ENCODE measurements at places on chromosomes 12 and 14.

DNA sequence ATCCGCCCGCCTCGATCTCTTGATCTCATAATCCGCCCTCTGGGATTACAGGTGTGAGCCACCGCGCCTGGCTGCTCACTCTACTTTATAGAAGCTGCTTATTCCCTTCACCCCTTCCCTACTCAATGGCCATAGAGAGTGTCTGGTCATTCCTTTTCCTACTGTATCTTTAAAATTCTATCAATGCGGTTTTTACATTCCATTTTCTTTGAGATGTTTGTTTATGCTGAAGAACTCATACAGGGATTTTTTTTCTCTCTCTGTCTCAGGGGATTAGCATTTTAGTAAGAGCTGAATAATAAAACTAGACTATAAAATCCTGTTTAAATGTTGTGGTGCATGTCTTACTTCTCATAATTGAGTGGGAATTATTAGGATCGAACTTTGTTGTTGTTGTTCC is 218.6 kb upstream of the FOXN3 start:
- DNase-seq = no peak

GRCh38 chr12:54126696-54127537 is 61.9 kb downstream of the SMUG1 start:
- DNase-seq = no peak

GRCh38 chr12:129815846-129816245 is 88.0 kb downstream of the TMEM132D start:
- no peak for DNase-seq

DNA sequence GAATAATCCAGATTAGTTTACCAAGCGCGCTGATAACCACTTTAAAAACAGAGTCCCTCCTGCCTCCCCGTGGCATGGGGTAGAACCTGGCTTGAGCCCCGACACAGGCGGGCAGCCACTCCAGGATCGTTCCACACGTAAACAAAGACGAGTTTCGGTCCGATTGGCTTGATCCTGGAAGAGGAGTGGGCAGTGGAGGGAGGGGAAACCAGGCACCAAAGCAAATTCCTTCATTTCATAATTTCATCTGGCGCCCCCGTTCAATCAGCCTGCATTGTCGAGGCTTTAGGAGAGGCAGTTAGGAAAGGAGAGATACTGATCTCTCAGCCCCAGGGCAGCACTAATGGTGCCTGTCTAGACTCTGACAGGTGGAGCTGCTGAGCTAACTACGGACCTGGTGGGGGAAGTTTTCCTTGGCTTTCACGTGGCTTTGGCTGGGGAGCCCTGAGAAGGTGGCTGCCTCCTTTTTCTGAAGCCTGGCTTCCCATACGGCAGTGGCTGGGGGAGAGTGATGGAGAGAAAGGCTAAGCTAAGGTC is 751 bp upstream of the GPRC5A start:
- peak; percentile 93 for DNase-seq

DNA sequence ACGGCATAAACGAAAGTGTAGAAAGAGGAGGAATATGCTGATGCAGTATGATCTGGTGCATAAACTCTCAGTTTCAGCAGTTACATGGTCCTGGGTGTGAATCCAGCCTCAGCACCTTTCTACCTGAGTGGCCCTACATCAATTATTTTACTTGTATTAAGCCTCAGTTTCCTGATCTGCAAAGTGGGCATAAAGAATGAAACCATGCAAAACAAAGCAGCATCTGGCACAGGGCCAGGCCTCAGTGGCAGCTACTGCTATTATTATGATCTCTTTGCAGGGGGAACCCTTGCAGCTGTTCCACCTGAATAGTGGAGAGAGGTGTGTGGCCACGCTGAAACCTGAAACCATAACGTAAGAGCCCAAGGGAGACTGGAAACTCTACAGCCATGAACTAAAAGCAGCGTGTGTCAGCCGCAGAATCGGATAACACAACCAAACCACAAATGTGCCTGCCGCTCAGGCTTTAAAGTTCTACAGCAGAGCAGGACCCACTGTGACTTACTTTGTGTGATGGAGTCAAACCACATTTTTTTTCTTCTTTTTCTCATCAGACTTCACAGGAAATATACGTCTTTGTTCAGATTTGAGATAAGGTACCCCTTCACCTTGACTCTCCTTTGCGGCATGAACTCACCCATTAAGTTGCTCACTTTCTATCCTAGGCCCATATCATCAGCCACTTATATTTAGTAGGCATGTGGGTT is 29.2 kb upstream of the FOS start:
- DNase-seq = no peak

DNA sequence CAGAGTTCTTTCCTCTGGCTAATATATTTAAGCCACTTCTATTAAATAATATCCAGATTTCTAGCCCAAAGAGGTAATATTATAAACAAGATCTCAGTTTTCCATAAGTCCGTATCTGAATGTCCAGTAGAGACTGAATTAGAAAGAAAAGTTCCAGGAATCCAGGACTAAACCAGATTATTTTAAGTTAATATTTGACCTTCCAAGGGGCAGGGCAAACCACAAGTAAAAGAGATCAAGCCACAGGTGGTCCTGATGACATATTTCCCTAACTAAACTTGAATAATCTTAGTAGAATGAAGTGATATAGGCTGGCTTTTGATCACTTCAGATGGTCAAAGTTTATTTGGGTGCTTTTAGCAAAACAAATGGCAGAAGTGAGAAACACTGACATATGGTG is 43.3 kb upstream of the E2F7 start:
- DNase-seq = no peak

GRCh38 chr12:21558100-21558679 is 32.1 kb downstream of the SPX start:
- DNase-seq = no peak

GRCh38 chr14:77306416-77306815 is 14.3 kb downstream of the POMT2 start:
- no peak for DNase-seq

GRCh38 chr12:53128780-53129569 is 25.7 kb downstream of the SOAT2 start:
- no peak for DNase-seq

- DNase-seq = no peak
These were observed 68.7 kb downstream of the PLEKHA5 start for GRCh38 chr12:19198272-19198671.

DNA sequence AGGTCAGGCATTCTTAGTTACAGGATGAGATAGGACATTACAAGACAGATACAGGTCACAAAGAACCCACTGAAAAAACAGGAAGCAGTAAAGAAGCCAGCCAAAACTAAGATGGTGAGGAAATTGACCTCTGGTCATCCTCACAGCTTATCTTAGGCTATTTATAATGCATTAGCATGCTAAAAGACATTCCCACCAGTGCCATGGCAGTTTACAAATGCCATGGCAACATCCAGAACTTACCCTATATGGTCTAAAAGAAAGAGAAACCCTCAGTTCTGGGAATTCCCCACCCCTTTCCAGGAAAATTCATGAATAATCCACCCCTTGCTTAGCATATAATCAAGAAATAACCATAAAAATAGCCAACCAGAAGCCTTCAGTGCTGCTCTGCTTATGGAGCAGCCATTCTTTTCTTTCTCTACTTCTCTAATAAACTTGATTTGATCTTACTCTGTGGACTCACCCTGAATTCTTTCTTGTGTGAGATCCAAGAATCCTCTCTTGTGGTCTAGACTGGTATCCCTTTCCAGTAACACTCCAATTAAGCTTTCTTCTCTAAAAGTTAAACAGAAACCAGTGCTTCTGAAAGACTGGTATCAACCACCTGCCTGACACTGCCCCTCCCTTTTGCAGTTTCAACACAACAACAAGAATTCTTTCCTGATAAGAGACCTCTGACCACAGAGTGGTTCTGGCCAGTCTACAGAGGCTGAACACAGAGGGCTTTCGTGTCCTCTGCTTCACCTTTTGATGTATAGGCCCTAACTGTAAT is 86.9 kb downstream of the BCAT1 start:
- no peak for DNase-seq

DNA sequence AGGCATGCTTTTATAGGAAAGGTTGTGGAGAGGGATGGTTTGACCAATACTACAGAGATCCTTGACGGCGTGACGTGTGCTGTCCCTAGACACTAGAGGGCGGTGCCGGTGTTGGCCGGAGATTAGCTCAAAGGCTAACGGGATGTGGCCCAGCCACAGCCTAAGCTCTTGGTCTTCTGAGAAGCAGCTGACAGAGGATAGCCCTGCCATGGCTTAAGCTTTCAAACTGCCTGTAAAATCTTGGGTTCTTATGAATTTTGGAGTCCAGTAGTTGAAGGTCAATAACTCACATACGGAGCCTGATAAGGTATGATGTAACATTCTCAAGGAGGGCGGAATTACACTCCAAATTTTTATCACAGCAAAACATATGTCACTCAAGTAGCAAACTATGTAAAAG is 515.7 kb upstream of the ATXN7L3B start:
- peak; percentile 87 for DNase-seq

- no peak for DNase-seq
These were observed 171.2 kb downstream of the CALM1 start for GRCh38 chr14:90567991-90568390.

DNA sequence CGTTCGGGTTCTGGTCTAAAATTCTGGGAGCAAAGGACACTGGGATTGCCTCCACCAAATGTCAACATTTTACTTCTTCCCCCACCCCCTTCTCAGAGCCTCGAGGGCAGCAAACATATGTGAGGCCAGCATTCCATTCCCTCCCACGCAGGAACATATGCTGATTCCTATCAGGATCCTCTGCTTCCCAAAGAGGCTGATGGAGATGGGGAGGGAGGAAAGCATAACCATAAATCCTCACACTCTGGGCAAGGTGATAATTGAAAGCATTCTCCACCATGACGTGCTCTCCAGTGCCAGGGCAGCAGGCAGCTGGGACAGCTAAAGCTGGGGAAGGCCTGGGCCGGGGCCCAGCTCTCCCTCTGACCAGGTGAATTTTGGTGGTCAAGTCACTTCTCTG is 395.0 kb downstream of the ZFP36L1 start:
- no peak for DNase-seq

GRCh38 chr14:22870811-22871223 is 723 bp upstream of the LRP10 start:
- DNase-seq = no peak

DNA sequence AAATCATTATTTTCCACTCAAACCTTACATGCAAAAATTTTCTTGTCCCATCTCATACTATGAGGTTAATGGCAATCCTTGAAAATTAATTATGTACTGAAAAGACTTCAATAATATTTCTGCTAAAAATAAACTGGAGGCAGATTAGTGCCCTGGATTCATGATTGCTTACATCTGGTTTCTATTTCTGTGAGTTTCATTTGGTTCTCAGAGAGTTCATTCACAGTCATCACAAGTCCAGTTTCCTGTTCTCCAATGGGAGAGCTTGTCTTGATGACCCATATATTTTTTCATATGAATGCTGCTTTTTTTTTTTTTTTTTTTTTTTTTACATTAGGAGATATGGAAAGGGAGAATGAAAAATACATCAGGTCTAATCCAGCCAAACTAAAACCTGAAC is 6.6 kb upstream of the PTHLH start:
- DNase-seq = no peak

DNA sequence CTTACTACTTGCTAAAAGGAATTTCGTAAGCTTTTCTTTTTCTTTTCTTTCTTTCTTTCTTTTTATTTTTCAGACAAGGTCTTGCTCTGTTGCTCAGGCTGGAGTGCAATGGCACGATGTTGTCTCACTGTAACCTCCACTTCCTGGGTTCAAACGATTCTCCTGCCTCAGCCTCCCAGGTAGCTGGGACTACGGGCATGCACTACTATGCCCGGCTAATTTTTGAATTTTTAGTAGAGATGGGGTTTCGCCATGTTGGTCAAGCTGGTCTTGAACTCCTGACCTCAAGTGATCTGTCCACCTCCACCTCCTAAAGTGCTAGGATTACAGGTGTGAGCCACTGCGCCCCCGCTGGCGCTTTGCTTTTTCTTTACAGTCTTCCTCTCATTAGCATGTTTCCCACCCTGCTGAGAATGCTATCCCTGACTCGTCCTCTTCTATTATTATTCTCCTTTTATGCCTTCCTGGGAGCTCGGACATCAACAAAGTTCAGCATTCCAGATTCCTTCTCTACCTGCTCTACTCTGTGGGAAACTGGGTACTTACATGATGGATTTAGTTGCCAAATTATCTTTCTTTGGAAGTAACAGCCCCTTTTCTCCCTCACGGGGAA is 3.1 kb downstream of the MTHFD1 start:
- DNase-seq = no peak

GRCh38 chr12:112606611-112607365 is 184.8 kb upstream of the RPH3A start:
- DNase-seq = no peak

DNA sequence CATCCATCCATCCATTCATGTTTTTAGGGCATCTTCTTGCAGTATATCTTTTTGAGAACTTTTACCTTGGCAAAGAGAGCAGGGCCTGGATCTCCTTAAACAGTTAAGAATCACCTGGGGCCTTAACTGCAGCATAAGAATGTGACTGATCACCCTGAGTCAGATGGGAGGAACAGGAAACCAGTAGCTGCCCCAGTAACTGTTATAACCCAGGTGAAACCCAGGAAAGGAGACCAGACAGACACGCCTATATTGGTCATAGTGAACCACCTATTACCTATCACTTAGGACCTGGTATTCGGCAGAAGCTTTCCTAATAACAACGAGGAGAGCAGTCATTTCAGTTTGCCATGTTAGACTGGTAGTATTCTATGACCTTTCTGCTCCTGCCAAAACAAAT is 43.4 kb upstream of the NR2C1 start:
- no peak for DNase-seq

GRCh38 chr12:32486158-32486557 is 86.8 kb downstream of the FGD4 start:
- no peak for DNase-seq

- peak; percentile 8 for DNase-seq
These were observed 161.9 kb downstream of the CRADD start for GRCh38 chr12:93839064-93839463.

- DNase-seq = peak; percentile 82
These were observed 83.2 kb upstream of the HMGA2 start for GRCh38 chr12:65740873-65741600.

GRCh38 chr14:71143381-71144290 is 236.4 kb downstream of the PCNX1 start:
- DNase-seq = no peak

- DNase-seq = peak; percentile 44
These were observed 678 bp downstream of the ZBTB25 start for GRCh38 chr14:64502887-64503433.

DNA sequence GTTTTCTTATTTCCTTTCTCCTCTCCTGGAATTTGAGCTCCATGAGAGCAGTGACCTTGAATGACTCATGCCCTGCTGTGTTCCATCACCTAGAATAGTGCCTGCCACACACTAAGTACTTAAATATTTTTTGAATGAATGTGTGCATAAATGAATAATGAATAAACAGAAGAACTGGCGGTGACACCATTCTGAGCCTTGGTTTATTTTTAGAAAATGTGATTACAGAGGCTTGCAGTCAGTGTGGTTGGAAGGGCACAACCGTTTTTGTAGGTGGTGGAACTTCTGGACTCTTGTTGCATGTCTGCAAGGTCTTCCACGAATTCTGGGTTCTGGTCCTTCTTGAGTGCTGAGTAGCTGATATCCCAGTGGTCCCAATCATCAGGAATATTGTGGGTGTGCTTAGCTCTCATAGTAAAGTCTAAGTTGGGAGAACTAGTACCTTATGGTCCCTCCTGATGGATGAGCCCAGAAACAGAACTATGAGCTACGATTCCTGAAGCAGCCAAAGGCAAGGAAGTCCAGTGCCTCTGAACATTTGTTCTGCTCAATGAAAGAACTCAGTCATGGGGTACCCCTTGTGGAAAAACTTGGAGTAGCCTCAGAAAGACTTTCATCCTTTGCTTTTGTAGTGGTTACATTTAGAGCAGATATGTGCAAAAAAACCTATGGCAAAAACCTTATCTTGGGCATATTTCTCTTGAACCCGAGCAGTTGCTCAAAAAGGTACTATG is 28.8 kb upstream of the BHLHE41 start:
- DNase-seq = peak; percentile 83

GRCh38 chr12:66403746-66404145 is 101.5 kb downstream of the HELB start:
- peak; percentile 4 for DNase-seq

Measured in HT-29 (cell line).